Ureter (tissue), 1 donor: ENCODE measurements at places on chromosomes 6 and 20.

DNA sequence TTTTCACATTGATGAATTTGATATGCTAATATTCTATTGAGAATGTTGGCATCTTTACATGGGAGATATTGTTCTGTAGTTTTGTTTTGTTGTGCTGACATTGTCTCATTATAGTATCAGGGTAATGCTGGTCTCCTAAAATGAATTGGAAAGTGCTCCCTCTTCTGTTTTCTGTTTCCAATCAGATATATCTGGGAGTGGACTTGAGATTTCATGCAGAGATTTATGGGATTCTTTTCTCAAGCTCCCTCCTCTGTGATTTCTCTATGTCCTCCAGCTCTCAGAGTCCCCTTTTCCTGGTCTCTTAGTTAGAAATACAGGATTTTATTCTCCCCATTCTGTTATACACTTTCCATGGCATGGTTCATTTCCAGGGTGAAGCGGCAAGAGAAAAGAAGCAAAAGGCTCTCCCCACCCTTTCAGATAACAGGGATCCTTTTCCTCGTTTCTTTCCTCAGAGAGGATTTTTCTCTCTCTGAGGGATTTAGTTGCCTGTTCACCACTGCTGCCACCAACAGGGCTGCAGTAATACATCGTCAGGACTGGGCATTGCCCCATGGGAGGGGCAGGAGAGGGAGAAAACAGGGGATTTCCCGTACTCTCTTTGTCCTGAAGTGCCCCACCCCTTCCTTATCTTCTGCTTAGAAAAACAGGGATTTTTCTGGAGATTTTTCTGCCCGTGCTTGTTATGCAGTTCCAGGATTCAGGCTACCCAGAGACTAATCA is 59.3 kb upstream of the STMND1 start:
- no peak for DNase-seq

GRCh38 chr6:70764706-70765105 is 97.0 kb downstream of the SMAP1 start:
- no peak for DNase-seq

DNA sequence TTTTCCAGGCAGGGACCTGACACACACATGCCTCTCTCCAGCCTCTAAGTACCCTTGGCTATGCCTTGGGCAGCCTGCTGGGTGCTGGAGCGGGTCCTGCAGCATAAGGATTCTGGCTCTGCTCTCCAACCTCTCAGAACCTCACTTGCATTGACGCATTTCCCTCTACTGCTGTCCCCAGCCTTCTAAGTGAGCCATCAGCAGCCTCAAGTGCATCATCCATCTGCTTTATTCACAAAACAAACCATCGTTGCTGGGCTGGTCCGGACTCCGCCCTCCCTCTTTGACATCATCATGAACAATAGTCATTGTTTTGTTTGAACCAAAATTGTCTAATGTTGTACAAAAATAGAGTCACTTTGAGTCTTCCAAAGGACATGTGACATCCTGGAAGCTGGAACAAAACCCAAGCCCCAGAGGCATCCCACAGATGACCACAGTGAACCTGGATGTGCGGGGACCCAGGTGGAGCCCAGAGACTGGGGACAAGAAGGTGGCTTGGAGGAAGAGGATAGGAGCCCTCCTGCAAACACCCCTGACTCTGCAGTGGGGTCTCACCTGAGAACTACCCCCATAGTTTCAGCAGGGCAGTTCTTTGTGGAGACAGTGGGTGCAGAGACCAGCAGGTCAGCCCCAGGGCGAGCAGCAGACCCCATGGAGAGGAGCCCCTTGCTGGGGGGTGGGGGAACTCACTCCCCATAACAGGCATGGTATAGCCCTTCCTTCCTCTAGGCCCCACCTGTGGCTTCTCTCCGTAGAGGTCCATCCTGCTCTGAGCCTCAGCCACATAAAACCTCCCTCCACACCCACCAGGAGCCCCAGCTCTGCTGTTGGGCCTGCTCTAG is 230.1 kb downstream of the SYNDIG1 start:
- DNase-seq = no peak

DNA sequence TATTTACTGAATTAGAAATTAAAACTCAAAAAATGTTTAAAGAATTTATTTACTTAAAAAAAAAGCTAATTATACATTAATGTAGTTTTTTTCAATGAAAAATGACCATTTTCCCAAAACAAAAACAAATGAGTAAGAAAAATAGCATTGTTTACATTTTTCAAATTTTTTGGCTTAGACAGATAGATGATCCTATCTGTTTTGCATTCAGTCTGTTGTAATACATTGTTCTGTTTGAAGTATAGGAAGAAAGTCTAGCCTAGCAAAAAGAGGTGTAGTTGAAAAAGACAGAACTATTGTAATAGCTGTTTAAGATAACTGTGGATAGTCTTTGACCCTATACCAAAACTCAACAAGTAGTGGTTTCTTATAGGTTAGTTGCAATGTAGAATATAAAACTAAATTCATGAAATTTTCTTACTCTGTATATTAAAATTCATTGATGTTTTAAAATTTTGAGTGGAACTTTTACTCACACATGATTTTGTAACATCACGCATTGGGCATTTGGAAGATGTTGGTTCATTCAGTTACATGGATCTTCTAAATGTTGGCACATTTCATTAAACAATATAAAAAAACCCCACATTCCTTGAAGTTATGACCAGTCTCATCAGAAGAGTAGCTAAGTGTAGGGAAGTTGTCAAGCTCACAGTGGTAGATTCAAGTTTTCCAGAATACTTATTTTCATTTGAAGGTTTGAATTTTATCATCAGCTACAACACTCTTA is 62.0 kb downstream of the KCNS1 start:
- DNase-seq = no peak

- DNase-seq = no peak
These were observed 285.3 kb downstream of the HIVEP2 start for GRCh38 chr6:142659661-142660060.

DNA sequence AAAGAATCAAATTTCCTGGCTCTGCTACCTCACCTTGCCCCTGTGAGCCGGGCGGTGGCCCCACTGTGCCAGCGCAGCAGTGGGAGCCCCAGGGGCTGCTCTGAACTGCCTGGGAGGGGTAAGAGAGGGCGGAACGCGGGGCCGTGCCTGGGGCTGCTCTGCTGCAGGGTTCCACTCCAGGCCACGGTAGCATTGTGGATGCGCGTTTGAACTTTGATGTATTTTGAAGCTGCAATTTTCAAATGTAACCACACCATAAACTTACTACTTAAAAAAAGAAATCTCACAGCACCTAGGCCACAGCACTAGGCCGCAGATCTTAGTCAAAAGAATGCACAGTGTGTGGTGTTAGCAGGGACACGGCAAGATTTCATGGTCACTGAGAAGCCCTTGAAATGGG is 57.5 kb downstream of the PRDM1 start:
- DNase-seq = no peak

DNA sequence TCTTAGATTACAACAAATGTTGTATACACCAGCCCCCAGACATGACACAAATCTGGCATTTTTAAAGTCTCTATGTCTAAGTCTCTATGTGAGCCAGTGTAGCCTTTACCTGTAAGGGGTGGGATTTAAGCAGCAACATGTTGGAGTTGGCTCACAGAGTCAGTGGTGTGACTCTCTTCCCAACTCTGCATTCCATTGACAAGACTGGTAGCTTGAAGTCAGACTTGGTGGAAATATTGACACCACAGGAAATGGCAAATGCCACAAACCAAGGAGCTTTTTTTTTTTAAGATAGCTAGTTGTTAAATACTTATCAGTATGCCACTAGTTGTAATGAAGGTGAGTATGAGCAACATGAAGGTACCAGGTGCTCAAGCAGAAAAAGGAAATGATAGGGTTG is 103.1 kb upstream of the SMLR1 start:
- DNase-seq = no peak

DNA sequence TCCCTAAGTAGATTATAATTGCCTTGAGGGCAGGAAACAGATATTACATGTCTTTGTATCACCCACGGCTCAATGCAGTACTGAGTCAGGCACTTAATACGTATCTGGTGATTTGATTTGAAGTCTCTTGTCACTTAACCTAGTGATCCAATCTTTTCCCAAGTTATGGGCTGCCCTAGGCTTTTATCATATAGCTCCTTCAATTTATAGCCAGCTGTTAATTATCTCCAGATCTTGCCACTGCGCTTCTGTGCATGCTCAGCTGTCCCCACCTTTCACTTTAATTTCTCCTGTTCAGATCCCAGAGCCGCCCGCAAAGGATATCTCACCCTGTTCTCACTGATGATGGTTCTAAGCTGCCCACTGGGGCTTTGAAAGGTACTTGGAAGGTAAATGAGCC is 41.9 kb downstream of the SNHG17 start:
- no peak for DNase-seq

DNA sequence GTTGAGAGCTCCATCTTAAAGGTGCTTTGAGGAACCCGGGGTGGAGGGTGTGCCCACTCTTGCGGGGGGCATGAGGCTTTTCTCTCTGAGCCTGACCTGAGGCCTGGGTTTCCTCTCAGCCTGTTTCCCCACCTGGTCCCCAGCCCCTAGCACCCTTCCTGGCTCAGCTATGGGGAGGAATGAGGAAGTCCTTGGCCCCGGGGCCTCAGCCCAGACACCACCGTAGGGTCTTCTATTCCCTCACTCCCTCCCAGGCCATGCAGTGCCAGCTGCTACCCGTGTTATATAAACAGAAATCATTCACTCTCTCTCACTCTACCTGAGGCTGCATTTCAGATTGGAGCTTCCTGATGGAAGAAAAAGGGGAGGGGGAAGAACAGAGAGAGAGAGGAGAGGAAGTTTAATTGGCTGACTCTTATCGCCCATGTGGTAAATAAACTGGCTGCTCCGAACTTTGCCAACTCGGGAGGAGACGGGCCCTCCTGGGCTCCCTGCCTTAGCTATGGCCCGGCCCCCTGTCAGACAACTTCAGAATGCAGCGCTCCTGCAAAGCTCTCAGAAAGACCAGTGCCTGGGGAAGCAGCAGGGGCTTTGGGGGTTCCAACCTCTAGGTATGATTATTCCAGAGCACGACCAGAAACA is 2.8 kb downstream of the CDH22 start:
- no peak for DNase-seq

DNA sequence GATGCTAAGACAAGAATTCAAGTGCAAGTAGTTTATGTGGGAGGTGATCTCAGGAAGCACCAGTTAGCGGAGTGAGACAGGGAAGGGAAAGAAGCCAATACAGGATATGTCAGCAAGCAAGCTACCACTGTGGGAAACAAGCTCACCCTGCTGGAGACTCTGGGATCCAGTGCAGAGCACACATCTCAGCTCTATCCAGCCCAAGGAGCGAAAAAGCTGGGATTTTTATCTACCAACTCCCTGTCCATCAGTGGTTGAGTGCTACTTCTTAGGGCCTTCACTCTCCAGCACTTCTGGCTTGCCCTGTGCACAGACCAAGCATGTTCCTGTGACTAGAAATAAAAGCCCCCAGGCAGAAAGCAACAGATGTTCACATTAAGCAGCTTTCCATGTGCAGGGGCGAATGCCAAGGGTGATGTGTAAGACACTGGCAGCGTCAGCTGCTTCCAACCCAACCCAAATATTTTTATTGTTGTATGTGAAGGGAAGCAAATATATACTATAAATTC is 10.8 kb upstream of the RNF24 start:
- DNase-seq = no peak

- DNase-seq = no peak
These were observed 256.6 kb downstream of the PLCB1 start for GRCh38 chr20:8388707-8389106.

DNA sequence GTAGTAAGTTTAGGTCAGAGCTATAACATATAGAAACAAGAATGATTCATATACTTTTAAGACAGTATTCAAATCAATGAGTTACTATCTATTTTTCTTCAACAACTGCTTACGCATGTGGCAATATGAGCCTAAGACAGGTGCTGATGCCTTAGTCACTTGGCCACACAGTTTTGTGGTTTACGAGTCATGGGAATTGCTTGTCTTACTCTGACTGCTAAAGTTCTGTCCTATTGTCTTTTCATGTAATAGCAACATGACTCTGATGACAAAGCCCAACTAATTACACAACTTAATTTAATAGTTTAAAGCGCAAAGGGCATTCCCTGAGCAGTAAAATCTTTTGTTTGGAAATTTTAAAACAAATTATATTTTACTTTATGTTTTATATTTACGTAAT is 159.3 kb upstream of the CENPW start:
- DNase-seq = no peak

DNA sequence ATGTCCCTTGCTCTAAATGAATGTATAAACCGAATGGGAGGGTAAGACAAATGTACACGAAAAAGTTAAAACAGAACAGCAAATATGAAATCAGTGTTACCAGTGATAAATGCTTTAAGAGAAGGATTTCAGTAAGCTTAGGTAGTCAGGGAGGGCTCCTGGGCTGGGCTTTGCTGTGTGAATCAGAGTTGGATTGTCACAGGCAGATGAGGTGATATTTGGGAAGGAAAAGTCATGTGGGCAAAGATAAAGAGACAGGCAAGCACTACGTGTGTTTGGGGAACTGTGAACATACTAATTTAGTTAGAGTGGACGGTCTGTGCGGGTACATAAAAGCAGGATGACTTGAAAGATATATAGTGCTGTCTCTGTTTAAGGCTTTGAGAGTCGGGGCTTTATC is 114.8 kb downstream of the CRYBG1 start:
- DNase-seq = no peak

DNA sequence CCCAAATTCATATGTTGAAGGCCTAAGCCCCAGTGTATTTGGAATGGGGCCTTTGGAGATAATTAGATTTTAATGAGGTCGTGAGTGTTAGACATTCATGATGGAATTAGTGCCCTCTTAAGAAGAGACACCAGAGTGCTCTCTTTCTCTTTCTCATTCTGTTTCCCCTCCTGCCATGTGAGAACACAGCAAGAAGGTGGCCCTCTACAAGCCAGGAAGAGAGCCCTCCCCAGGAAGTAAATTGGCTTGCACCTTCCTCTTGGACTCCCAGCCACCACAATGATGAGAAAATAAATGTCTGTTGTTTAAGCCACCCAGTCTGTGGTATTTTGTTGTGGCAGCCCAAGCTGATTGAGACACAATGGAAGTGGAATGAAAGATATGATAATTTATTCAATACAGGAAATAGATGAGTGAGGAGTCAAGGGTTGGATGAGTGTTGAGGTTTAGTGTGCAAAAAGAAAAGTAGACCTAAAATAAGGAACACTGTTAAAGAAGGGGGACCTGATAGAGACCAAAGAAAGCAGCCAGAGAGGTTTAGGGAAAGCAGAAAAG is 25.9 kb upstream of the ATXN1 start:
- no peak for DNase-seq

DNA sequence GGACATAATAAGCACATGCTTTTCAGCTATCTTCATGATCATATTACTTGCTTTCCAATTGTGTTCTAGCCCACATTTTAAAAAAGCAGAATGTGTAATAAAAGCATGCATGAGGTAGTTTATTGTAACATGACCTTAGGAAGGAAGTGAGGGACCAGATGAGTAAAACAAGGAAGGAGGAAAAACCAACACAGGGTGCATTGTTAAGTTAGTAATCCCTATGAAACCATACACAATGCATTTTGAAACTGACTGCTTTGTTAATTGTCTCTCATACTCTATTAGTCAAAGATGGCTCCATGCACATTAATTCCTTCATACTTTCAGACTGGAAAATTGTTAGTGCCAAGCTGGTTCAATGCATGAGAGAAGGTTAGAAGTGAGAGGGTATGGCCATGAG is 37.7 kb upstream of the CENPW start:
- no peak for DNase-seq
